ENCODE measurements at places on chromosomes 16 and 17.

DNA sequence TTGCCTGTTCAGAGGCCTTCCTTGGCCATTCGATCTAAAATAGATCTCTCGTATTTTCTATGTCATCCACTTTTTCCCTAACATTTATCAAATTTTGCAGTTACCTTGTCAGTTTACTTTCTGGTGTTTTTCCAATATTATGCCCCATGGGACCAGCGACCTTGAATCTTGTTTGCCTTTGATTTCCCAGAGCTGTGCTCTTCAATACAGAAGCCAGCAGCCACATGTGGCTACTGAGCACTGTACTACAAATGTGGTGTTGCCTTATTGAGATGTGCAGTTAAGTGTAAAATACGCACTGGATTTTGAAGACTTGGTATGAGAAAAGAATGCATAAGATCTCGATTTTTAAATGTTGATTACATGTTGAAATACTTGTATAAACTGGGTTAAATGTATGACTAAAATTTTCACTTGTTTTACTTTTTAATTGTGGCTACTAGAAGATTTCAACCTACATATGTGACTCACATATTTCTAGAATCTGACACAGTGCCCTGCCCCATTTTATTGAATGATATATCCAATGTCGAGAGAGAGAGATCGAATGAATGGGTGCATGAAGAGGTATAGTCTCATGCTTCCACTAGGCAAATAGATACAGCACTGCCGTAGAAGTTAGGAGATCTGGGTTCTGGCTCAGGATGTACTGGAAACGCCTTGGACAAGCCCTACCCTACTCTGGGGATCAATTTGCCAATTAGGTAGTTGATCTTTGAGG lies 824 bp upstream of the PSME3 start:
- DNase-seq: no peak

DNA sequence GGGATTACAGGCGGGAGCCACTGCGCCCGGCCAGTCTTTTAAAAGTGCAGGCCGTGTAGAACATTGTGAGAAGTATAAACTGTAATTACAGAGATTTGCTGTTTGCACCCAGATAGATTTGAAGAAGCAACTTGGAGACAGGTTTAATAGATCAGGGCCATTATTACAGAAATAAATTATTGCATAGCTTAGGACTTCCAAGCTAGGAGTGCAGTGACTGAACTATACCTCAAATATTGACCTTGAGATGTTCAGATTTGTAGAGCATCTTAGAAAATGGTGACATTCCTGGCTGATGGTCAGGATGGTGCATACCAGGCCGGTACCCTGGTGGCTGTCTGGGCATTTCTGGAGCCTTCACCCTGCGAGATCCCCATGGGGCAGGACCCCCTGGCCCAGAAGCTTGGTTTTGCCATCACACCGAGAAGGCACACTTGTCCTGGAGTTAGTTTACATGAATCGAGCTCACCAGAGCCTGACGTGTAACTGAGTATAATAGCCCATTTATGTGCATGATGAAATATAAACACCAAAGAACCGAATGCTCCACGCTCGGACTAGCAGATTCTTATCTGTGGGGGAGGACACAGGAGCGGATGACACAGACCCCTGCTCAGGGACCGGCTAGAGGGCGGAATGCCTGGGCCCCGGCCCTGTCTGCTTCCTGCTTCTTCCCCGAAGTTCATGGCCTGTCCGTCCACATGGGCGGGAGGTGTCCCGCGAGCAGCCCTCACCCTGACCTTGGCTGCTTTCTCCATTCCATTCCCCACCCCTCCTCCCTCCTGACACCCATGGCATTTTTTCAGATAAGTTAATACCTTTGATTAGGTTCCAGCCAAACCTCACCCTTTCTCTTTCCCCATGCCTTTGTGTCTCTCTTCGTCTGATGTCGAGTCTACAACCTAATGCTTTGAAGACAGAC lies 32.1 kb downstream of the CCDC40 start:
- no peak for DNase-seq

DNA sequence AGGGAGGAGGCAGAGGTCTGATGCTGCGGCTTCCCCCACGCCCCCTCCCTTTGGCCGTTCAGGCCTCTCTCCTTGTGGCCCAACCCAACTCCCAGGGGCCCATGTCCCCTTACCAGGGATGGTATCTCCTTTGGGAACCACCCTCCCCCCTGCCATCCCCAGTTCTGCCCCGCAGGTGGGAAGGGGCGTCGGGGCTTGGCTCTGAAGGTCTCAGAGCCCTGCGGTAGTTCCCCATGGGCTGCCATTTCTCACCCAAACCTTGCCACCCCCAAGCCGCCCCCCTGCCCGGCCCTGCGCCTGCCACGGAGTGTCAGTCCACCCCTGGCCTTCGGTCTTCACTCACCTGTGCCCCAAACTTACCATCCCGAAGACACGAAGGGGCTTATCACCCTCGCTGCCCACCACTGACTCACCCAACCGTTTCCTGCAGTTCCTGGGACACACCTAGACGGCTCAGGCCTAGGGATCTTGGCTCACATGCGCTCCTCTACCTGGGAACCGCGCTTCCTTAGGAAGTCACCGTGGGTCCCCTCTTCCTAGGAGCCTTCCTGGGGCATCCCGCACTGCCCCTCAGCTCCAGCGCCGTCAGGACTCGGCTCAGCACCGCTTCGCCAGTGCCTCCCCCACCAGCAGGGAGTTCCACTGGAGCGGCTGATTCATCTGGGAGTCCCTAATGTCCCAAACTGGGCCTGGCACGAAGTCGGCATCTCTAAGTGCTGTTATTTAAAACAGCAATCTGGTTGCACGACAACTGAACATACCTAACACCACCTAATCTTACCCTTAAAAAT lies 1.1 kb upstream of the DOC2A start:
- no peak for DNase-seq

DNA sequence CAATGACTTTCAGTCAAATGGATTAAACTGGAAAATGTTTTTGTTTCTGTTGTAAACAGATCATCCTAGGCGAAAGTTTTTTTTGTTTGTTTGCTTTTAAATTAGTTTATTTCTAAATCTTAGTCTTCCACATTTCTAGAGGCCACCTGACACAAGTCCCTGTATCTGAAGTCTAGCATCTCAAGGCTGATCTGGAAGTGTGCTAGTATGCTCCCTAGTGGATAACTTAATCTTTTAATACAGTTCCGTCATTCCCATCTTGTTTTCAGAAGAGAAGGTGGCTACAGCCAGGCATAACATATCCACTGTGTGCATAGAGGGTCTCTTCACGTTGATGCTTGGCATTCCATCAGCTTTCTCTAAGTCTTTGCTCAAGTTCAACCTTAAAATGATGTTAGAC lies 7.6 kb downstream of the IFT20 start:
- DNase-seq: no peak

DNA sequence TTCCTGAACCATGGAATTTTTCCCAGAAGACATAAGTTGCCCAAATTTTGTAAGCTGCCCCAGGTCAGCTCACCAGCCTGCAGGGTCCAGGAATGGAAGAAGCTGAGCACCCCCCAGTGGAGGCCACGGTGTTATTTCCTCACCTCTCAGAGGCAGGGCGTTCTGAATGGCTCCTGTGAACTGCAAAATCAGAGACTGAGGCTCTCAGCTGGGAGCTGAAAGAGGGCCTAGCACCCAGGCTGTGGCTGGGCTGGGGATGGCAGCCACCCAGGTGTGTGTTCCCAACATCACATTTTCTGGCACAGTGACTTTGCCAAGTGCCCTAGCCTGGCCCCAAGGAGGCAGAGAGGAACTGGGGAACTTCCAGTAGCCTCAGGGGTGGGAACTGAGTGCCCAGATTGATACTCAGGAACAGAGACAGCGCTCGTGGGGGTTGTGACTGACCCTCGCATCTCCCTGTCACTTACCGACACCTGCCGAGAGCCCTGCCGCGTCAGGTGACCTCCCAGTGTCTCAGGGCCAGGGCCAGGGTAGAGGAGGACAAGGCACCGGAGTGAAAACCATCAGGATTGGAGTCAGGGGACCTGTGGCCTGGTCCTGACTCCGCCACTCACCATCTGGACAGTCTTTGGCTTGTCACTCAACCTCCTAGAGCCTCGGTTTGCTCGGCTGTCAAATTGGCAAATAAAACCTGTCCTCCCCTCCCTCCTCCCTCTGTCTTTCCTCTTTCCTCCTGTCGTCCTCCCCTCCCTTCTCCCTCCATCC lies 11.3 kb downstream of the CACNG4 start:
- no peak for DNase-seq

DNA sequence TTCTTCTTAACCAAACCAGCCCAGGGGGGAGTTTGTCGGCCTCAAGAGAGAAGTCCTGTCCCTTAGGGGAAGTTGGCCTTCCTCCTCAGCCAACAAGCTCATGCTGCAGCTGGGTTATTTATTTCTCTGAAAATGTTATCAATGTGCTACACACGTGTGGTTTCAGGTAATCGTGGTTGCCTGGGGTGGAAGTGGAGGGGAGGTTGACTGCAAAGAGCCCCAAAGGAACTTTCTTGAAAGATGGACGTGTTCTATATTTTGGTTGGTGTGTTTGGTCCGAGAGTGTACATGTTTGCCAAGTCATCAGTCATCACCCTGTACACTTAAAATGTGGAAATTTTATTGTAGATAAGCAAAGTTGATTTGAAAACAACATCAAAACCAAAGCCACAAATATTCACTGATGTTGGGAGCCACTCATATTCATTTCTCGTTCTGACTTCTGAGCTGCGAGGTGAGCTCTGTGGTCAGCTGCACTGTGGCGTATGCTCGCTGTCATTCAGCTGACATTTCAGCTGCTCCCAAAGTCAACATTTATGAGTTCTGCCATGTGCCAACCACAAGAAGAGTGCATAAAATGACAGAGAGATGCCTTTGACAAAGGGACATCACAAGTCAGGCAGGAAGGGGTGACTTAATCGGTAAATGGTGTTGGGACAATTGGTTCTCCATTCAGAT lies 26.5 kb upstream of the ADGRG1 start:
- DNase-seq: no peak
